ENCODE measurements at places on chromosomes 7 and 10.

- no peaks in the 10 kb centered on the region for H3K36me3 ChIP-seq
- DNase-seq = no peak
- no peaks in the 10 kb centered on the region for H3K4me1 ChIP-seq
- H3K27me3 ChIP-seq = no peaks in the 10 kb centered on the region
Observed at GRCh38 chr7:28608731-28609130, 196.4 kb downstream of the CREB5 start.

GRCh38 chr7:80047032-80047431 lies 87.6 kb upstream of the GNAI1 start:
- no peaks in the 10 kb centered on the region for H3K27me3 ChIP-seq
- H3K36me3 ChIP-seq = no peaks in the 10 kb centered on the region
- H3K27ac ChIP-seq = no peak overlapping the region
- DNase-seq = no peak
- H3K4me3 ChIP-seq = no peak overlapping the region

DNA sequence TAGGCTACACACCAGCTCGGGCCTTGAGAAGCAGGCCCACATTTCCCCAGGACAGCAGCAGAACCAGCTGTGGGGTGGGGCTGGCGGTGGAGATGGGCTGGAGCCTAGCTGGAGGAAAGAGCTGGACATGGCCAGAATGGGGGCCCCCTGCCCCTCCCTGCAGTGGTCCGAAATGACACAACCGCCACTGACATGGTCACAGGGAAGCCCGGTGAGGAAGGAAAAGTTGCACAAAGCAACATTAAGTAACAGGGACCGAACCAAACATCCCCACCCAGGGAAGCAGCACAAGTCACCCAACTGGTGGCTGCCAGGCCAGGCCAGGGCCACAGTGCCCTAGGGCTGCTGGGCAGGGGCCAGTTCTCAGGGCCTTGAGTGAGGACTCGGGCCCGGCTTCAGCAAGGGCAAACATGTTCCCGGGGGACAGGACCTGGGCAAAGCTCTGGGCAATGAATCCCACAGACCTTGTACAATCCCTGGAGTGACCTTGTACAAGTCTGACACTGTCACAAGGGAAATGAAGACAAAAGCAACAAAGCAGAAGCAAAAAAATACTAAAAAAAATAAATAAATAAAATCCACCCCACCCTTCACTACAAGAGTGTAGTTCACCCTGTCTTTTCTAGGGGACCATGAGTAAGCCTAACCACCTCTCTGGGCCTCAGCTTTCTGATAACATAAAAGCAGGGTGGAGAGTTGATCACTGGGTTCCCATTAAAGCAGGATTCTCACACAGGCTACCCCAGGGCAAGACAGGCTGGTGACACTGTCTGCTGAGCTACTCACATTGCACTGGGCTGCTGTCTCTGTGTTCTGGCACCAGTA lies 33.0 kb downstream of the PSAP start:
- H3K36me3 ChIP-seq = peaks cover 75% of the 10 kb centered on the region
- no peak overlapping the region for H3K4me3 ChIP-seq
- DNase-seq = no peak

DNA sequence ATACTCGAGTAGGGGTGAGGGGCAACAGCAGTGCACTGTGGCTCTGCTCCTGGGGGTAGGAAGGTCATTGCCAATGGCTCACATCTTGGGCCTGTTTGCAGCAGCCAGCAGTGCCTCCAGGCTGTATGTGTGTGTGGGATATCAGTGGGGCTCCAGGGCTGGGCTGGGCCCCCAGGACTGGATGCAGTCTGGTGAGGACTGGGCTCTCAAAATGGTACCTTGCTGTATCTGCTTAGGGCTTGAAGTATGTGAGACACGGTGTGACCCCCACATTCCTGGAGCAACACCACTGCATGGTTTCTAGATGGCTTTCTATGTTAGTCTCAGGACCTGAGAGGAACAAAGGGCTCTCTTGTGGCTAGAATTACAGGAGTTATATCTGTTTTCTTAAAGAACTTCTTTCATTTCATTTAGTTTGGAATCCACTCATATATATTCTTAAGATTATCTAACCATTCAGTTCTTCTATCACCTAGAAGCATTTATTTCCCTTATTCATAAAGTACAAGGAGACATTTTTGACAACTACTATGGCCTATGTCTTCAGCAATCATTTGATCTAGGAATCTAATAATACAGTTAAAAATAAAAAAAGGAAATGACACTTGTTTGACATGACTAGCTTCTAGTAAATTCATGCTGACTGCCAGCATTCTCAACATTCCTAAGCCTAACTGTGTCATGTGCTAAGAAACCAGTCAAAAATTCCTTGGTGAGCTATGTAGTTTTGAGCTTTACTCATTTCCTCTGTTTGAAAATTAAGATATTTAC lies 443.2 kb upstream of the SEMA3A start:
- H3K4me3 ChIP-seq = no peak overlapping the region
- peak overlapping the region; percentile 99 for H3K27ac ChIP-seq
- H3K27me3 ChIP-seq = no peaks in the 10 kb centered on the region
- DNase-seq = peak; percentile 84
- peaks cover 9% of the 10 kb centered on the region for H3K36me3 ChIP-seq

- H3K27ac ChIP-seq = peak overlapping the region; percentile 85
- peak; percentile 56 for DNase-seq
- no peak overlapping the region for H3K4me3 ChIP-seq
- no peaks in the 10 kb centered on the region for H3K36me3 ChIP-seq
Observed at GRCh38 chr7:133052401-133052756, 29.5 kb downstream of the CHCHD3 start.

DNA sequence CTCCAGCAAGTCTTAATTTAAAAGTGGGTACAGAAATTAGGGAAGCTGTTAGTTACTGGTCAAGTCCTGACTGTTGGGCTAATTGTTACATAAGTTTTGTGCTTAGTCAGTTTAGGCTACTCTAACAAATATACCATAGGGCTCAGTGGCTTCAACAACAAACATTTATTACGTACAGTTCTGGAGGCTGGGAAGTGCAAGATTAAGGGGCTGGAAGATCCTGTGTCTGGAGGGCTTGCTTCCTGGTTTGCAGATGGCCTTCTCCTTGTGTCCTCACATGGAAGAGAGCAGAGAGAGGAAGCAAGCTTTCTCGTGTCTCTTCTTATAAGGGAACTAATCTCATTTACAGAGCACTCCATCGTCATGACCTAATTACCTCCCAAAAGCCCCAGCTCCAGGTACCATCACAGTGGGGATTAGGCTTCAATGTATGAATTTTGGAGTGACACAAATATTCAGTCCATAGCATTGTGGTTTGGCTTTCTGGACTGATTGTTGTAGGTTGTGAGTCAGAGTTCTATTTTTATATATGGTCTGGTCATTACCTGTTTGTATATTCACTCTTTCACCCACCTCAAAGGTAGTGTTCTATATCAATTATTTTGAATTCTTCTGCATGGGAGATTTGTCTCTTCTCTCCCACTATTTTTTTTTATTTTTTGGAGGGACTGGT lies 17.1 kb downstream of the ST7 start:
- no peak overlapping the region for H3K4me3 ChIP-seq
- no peak for DNase-seq
- no peaks in the 10 kb centered on the region for H3K27me3 ChIP-seq
- no peaks in the 10 kb centered on the region for H3K36me3 ChIP-seq
- no peaks in the 10 kb centered on the region for H3K4me1 ChIP-seq
- no peak overlapping the region for H3K27ac ChIP-seq

DNA sequence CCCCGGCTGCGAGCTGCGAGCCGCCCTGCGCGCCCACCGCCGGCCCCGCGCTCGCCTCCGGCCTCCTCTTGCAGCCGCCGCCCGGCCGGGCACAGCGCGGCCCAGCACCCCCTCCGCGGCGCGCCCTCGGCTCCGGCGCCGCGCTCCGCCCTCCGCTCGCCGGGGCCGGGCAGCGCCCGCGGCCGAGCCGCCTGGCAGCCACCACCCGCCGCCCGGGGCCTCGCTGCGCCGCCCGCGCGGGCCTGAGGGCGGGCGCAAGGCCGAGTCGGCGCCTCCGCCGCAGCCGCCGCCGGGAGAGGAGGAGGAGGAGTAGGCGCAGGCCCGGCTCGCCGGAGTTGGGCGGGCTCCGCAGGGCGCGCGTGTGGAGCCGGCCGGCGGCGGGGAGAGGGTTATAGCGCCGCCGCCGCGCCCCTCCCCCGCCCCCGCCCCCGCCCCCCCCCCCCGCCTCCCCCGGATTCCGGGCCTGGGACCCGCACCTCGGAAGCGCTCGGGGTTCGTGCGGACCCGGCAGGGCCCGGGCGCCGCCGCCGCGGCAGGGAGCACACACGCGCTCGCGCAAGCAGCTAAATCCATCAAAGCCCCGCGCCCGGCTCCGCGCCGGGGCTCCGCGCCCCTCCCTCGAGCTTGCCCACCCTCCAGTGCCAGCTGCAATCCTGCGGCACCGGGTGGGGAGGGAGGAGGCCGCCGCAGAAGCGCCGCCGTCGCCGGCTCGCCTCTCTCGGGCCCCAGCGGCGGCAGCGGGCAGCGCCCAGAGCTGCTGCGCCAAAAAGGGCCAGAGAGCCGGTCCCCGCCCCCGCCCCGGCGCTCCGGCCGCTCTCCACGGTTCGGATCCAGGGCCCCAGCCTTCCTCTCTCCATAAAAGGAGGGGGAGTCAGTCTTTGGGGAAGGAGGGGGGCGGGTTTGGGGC lies at the start of gene PDGFA:
PDGFA (minus strand) TSS at position 363 of the 907 bp plus-strand sequence. CDS start 845 bp downstream, outside the sequence.
- H3K4me3 ChIP-seq = peak within 1 kb of the TSS; percentile 64
- peaks cover 40% of the 10 kb centered on the region for H3K27me3 ChIP-seq
- DNase-seq = peak; percentile 80

GRCh38 chr10:93876381-93876780 lies 17.4 kb upstream of the SLC35G1 start:
- H3K27ac ChIP-seq = 0 out of 2 replicates have a peak overlapping the region, but pooled peaks have one; percentile 6
- H3K4me1 ChIP-seq = peaks cover 43% of the 10 kb centered on the region
- H3K4me3 ChIP-seq = no peak overlapping the region
- H3K36me3 ChIP-seq = no peaks in the 10 kb centered on the region
- H3K27me3 ChIP-seq = no peaks in the 10 kb centered on the region
